Thoracic aorta endothelial cell (primary cell): ENCODE measurements at places on chromosomes 2 and 18. TPM values are rescaled to one million over a fixed set of nuclear protein-coding genes. Genes with fewer than 3 reads are reported as not detected.

Gene EMILIN2
- 4.9 and 5.2 TPM in 2 replicates for total RNA-seq

Gene EPAS1
- 177 and 257 TPM in 2 replicates for total RNA-seq

Gene BCL11A
- total RNA-seq: 0.27 TPM in 1 of 2 replicates, not detected in the other

Gene IL18R1
- 6.4 TPM in 2 replicates for total RNA-seq

Gene ALLC
- total RNA-seq: not detected in 2 replicates

Gene SERPINB12
- not detected in 2 replicates for total RNA-seq

Gene GDF7
- 2.5 and 9.5 TPM in 2 replicates for total RNA-seq

Gene PTMA
- 1,813 and 1,929 TPM in 2 replicates for total RNA-seq

Gene ACTR2
- total RNA-seq: 256 TPM in 2 replicates

Gene NAT8
- not detected in 2 replicates for total RNA-seq

Gene C2orf15
- 0.14 TPM in 1 of 2 replicates, not detected in the other for total RNA-seq

Gene RTP5
- total RNA-seq: not detected in 2 replicates

Gene MOGAT1
- not detected in 2 replicates for total RNA-seq

Gene COL5A2
- total RNA-seq: 81.4 and 156 TPM in 2 replicates

Gene ELMOD3
- 11.6 and 15.0 TPM in 2 replicates for total RNA-seq

Gene KCNG2
- total RNA-seq: not detected in 2 replicates

Gene NT5DC4
- not detected in 2 replicates for total RNA-seq

Gene MBP
- total RNA-seq: 0.29 and 0.40 TPM in 2 replicates

Gene SP3
- 91.1 and 100 TPM in 2 replicates for total RNA-seq

Gene SLC38A11
- not detected in 2 replicates for total RNA-seq
